ENCODE measurements at places on chromosomes 3 and 15.

GRCh38 chr3:107599772-107600145 is 77.0 kb downstream of the BBX start:
- no peak for DNase-seq

- peak; percentile 0 for DNase-seq
Measured at GRCh38 chr3:37243820-37244748, 69.7 kb upstream of the LRRFIP2 start.

DNA sequence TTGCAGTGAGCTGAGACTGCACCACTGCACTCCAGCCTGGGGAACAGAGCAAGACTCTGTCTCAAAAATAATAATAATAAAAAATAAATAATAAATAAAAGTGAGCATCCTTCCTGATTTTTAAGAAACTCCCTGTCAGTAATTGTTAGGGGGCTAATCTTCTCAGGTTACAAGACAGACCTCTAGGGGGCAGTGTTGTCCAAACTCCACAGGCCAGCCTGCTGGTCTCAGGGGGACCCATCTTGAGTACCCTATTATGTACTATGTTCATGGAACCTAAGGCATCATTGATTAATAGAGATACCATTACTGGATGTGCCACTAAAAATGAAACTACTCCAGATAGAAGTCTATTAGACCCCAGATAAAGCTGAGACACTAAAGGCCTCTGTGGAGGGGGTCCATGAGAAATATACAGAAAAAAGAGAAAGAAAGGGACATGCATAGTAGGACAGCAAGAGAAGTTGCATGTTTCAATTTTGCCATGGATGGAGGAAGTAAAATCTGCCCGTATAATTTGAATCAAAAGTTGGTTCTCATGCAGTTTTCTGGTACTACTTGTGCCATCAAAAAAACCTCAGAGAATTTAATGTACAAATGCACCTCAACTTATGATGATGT is 85.5 kb upstream of the CDV3 start:
- DNase-seq = peak; percentile 52

DNA sequence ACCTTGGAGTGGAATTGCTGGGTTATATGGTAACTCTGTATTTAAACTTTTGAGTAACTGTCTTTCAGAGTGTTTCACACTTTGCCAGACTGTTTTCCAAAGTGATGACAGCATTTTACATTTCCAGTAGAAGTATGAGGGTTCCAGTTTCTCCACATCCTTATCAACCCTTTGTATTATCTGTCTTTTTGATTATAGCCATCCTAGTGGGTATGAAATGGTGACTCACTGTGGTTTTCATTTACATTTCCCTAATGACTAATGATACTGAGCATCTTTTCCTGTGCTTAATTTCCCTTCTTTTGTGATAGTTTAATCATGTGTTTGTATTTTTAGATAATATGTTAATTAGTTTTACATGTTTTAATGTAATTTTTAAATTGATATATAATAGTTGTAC is 138.1 kb upstream of the DAZL start:
- DNase-seq = no peak

GRCh38 chr3:128313071-128313725 is 153.5 kb downstream of the DNAJB8 start:
- no peak for DNase-seq

- DNase-seq = no peak
Measured at GRCh38 chr15:43527016-43527801, 9.8 kb downstream of the MAP1A start.

DNA sequence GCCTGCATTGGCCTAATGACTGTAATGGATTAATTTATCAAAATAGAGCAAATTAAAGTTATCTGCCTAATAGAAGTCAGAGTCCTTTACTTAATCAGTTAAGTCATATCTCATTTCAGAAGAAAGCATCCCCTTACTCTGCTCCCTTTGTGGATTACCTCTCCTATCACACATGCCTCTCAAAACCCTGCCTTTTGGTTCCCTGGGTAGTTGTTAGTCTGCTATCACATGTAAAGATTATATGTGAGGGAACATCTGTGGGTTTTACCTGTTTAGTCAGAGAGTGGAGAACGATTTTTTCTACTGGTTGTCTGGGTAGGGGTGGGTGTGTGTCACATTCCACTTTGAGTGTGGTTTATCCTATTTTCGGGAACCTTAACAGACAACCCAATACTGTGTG is 16.4 kb downstream of the UBE2E2 start:
- no peak for DNase-seq

DNA sequence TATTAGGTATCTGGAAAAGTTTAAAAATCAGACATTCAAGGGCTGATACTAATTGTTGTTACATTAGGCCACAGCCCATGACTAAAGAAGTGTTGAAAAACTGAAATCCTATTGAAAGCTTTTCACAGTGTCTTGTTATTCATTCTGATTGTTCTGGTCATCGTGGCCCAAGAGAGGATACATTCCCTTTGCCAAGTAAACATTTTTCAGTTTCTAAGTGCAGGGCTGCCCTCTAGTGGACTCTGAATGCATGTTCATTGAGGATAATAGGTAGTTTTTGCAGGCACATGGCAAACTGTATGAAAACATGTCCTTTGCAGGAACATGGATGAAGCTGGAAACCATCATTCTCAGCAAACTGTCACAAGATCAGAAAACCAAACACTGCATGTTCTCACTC is 181.1 kb downstream of the MYRIP start:
- no peak for DNase-seq

DNA sequence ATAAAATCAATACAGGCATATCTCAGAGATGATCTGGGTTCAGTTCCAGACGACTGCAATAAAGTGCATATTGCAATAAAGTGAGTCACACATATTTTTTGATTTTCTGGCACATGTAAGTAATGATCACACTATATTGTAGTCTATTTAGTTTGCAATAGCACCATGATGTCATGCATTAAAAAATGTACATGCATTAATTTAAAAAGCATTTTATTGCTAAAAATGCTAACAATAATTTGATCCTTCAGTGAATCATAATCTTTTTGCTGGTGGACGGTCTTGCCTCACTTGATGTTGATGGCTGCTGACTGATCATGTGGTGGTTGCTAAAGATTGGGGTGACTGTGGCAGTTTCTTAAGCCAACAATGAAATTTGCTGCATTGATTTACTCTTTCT is 511.1 kb downstream of the OTOL1 start:
- no peak for DNase-seq

- DNase-seq = no peak
Measured at GRCh38 chr3:106119614-106120082, 250.8 kb upstream of the CBLB start.

GRCh38 chr3:41267975-41268640 is 68.8 kb downstream of the CTNNB1 start:
- DNase-seq = no peak

- no peak for DNase-seq
Measured at GRCh38 chr3:128923576-128923975, 44.2 kb downstream of the ACAD9 start.

GRCh38 chr15:75034615-75035014 is 11.2 kb downstream of the PPCDC start:
- no peak for DNase-seq

GRCh38 chr15:66400351-66400774 is 13.7 kb downstream of the MAP2K1 start:
- DNase-seq = no peak

DNA sequence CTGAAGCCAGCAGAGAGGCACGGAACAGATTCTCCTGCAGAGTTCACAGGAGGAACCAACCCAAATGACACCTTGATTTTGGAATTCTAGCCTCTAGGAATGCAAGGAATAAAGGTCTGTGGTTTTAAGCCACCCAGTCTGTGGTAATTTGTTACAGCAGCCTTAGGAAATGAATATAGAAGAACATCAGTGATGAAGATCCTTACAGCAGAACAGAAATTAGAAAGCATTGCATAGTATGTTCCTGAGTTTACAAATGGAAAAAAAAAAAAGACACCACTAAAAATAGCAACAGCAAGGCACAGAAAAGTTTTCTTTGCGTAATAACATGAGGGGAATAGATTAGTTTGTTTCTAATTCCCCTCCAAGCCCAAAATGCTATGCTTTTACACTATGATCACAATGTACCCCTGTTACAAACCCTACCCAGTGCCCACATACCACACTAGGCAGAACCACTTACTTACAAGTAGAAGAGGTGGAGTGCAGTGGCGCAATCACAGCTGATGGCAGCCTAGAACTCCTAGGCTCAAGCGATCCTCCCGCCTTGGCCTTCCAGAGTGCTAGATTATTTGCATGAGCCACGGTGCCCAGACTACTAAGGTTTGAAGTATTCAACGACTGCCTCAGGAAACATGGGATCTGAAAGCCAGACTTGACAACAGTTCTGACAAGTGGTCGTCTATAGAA is 84.3 kb downstream of the SHQ1 start:
- no peak for DNase-seq

GRCh38 chr3:17473761-17474160 is 268.7 kb downstream of the TBC1D5 start:
- DNase-seq = no peak

DNA sequence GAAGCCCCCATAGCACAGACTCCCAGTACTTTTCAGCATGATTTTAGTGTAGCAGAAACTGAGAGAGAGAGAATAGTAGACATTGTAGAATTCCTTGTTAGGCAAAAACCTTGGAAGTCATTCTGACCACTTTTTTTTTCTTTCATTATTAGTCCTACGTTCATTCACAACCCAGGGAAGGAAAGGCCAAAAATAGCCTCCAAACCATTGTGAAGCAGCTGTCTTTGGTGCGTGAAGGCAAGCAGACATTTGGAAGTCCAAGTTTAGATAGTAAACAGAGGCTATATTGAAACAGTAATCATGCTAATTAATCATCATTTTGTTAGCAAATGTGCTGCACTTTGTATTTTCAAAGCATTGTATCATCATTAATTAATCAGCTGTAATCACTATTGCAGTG is 34.5 kb downstream of the CCDC54 start:
- DNase-seq = no peak

DNA sequence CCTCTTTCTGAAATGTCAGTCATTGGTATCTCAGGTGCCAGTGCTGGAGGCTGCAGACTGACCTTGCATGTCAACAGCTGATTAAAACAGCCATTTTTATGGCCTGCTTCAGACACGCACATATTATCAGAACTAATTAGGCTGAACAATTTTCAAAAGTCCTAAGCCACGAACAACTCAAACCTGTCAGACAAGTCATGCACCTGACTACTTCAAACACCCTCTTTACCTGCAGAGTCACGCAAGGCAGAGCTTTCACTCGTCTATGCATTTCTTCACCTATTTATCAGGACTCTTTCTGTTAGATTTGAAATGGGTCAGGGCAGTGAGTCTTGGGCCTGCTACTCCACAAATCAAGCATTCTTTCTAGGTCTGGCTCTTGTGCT is 26.7 kb downstream of the CLK3 start:
- no peak for DNase-seq

DNA sequence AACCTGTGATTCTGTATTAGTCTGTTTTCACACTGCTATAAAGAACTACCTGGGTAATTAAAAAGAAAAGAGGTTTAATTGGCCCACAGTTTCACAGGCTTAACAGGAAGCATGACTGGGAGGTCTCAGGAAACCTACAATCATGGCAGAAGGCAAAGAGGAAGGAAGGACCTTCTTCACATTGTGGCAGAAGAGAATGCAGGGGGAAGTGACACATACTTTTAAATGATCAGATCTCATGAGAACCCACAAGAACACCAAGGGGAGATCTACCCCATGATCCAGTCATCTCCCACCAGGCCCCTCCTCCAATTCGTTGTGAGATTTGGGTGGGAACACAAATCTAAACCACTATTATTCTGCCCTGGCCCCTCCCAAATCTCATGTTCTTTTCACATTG is 6.1 kb downstream of the ZKSCAN7 start:
- no peak for DNase-seq

GRCh38 chr15:86312486-86312885 is 232.8 kb downstream of the AGBL1 start:
- DNase-seq = no peak

GRCh38 chr3:184479426-184480126 is 82.0 kb upstream of the EPHB3 start:
- DNase-seq = no peak

DNA sequence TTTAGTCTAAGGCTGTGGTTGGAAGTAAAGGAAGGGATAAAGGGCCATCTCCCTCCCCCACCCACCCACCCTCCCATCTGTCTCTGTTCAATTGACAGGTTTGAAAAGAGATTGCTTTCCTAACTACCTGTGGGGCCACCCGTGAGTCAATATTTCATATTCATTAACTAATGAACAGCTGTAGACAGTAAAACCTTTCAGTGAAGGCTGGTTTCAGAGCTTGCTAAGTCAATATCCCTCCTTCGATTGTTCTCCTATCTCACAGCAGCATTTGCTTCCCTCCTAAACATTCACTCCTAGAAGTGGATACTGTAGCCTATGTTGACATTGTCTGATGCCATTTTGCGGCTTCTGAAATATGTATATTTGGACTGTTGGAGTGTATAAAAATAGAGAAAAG is 85.9 kb upstream of the SYNPR start:
- DNase-seq = no peak

DNA sequence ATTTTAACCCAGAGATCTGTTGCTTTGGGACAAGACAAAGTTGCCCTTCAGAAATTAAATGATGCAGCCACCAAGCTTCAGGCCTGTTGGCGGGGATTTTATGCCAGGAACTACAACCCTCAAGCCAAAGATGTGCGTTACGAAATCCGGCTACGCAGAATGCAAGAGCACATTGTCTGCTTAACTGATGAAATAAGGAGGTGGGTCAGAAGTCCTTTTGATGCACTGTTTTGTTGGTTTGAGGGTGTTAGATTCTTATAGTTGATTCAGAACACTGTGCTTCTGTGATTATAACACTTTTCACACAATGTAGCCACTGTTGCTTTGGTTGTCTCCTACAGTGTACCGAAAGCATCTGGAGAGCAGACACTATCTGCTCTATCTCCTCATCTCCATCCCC is 20.8 kb upstream of the NXPE3 start:
- DNase-seq = no peak

DNA sequence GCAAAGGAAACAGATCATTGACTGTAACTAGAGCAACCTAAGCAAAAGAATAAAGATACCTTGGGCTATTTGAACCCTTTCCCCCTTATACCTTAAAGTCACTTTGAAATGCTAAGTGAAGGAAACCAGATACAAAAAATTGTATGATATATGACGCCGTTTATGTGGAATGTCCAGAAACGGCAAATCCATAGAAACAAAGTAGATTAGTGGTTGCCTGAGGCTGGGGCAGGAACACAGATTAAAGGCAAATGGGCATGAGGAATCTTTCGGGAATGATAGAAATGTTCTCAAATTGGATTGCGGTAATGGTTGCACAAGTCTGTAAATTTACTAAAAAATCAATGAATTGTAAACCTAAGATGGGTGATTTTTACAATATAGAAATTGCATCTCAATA is 160.1 kb upstream of the CCDC54 start:
- DNase-seq = no peak

Data from memory B cell (primary cell).